CD4-positive, alpha-beta T cell treated with Interleukin-2 at 100 ng/mL for 4 hours (primary cell): ENCODE measurements at places on chromosomes 16 and 17.

DNA sequence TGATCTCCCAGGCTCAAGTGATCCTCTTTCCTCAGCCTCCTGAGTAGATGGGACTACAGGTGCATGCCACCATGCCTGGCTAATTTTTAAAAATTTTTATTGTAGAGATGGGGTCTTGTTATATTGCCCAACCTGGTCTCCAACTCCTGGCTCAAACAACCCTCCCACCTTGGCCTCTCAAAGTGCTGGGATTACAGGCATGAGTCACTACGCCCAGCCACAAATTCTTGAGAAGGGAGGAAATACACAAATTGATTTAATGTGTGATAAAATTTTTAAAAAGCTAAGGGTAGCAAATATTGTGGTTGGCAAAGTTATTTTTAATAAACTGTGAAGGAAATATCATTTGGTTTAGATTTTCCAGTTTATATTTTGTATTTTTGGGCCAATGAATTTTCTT lies 9.6 kb downstream of the ITGAD start:
- no peak for DNase-seq

- no peak for DNase-seq
Measured at GRCh38 chr16:85125570-85126393, 13.5 kb upstream of the CIBAR2 start.

- DNase-seq = no peak
Measured at GRCh38 chr16:2952679-2953078, 11.4 kb upstream of the KREMEN2 start.

DNA sequence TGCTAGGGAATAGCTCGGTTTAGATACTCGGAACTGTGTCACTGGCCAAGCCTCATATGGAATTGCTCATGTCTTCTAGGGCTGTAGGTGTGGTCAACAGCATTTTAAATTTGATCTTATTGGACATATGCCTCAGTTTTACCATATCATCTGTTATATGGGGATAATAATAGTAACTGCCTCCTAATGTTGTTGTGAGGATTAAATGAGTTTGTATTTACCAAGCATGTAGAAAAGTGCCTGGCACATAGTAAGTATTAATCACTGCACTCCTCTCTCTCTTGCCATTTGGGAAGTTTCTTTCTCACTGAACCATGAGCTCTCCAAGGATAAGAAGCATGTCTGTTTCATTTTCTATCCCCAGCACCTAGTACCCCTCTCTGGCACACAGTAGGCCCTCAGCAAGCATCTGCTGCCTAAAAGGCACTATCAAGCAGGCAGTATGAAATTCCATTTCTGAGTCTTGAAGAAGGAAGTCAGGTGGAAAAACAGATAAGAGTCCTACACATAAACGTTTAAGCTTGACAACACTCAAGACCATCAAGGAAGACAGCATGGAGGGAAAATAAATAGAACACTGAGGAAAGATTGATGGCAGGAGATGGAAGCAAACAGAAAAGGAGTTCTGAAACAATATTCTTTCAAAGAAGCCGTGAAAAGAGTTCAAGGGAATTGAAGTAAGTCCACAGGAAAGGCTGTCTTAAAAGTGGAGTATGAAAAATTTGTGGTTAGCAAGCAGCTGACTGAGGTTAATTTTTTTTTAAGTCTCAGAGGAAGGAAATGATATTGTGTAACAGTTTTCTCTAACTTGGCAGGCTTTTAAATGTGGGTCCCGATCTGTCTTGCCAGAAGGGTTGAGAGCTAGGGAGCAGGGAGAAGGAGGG lies 2.2 kb upstream of the ATP6V0A1 start:
- DNase-seq = peak; percentile 58

- DNase-seq = no peak
Measured at GRCh38 chr17:80339118-80339517, 75.8 kb upstream of the ENDOV start.

GRCh38 chr16:1667271-1667670 lies 10.8 kb upstream of the JPT2 start:
- DNase-seq = no peak

- no peak for DNase-seq
Measured at GRCh38 chr17:81306491-81306890, 11.4 kb upstream of the SLC38A10 start.

GRCh38 chr16:6940968-6941367 lies 391.7 kb upstream of the RBFOX1 start:
- no peak for DNase-seq

GRCh38 chr17:20259668-20260067 lies 207.7 kb downstream of the LGALS9B start:
- no peak for DNase-seq

- no peak for DNase-seq
Measured at GRCh38 chr17:76644995-76645394, 1.4 kb upstream of the ST6GALNAC1 start.

GRCh38 chr16:81136390-81137335 lies 40.5 kb upstream of the GCSH start:
- DNase-seq = no peak

DNA sequence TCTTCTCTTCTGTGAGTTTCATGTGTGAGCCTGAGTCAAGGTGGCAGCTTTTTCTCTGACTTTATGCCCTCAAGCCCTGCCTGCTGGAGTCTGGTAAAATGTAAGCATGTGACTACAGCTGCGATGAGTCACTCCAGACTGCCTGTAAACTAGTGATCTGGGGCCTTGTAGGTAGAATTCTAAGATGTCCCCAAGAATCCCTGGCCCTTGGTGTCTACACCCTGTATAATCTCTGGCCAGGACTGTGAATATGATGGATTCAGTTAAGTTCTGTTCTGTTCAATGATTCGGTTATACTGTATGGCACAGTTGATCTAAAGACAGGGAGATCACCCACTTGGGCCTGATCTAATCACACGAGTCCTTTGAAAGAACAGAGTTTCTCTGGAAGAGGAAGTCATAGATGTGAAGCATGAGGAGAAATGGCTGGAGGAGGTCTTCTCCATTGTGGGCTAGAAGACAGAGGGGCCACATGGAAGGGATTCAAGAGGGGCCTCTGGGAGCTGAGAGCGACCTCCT lies 29.8 kb downstream of the PRSS54 start:
- DNase-seq = peak; percentile 40

DNA sequence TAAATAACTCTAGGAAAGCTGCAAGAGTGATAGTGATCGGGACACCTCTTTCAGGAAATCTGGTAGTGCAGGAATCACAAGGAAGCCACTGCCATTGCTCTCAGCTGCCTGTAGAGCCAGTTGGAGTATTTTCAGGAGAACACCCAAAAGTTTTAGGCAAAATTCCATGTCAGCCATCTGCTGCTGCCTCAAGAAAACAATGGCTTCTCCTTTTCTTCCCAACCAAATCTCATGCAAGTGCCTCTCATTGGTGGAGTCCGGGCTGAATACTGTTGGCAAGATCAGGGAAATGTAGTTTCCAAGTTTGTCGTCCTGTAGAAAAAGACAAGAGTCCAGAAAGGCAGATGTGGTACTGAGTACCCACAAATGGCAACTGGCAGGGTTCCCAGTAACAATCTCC lies 54.9 kb upstream of the TANC2 start:
- DNase-seq = no peak

DNA sequence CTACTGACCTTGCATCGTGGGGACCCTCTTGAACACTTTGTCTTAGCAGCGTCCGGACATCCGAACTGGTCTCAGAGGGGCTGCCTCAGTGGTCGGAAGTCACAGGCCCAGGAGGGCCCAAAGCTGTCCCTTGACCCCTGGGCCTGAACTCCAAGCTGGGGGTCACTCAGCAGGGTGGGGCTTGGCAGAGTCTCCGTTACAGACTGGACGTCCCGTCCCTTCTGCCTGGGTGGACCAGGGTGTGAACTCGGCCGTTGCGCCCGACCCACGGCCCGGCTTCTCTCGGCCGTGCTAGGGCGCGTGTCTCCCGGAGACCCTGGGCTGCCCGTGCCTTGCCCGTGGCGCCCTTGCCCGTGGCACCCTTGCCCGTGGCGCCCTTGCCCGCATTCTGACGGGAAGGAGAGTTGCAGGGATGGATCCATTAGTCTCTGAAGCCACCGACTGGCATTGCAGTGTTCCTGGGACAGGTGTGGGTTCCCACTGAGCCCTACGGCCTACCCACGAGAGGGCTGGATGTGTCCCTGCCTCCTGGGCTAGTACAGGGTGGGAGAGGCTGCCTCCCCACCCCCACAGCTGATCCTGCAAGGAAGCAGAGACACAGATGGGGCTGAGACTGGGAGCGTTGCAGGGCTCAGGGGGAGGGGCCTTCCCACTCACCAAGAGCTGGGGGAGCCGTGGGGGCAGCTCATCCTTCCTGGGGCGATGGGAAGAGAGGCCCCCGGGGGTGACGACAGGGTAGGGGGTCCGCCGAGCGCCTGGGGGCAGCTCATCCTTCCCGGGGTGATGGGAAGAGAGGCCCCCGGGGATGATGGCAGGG lies 4.9 kb downstream of the CACNA1H start:
- no peak for DNase-seq

DNA sequence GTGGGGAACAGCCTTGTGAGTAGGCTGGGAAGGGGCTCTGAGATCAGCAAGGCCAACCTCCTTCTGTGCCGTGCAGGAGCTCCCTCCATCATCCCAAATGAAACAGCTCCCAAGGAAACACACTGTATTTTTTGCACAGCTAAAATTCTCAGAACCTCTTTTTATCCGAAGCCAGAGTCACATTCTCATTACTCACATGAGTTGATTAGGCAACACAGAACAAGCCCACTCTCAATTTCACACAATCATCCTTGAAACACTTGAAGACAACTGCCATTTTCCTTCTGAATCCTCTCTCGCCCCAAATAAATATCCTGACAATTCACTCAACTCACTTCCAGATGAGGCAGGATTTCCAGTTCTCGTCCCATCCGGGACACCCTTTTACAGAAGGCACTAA lies 66.1 kb downstream of the MYO18A start:
- no peak for DNase-seq

GRCh38 chr16:73171380-73171779 lies 123.5 kb upstream of the ZFHX3 start:
- no peak for DNase-seq

DNA sequence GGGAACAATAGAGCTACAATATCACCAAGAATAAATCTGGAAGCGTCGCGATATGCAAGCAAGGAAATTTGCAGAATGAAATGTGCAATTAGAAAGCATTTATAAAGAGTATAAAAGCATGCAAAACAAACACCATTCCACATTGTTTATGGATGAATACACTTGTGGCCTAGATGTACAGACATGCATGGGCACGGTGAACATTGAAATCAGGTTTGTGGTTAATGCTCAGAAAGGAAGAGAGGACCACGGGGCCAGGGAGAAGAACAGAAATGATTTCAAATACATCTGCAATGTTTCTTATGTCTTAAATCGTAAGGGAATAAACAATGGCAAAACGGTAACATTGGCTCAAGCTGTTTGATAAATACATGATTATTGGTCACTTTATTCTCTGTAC lies 235.9 kb downstream of the FOXL1 start:
- DNase-seq = no peak

DNA sequence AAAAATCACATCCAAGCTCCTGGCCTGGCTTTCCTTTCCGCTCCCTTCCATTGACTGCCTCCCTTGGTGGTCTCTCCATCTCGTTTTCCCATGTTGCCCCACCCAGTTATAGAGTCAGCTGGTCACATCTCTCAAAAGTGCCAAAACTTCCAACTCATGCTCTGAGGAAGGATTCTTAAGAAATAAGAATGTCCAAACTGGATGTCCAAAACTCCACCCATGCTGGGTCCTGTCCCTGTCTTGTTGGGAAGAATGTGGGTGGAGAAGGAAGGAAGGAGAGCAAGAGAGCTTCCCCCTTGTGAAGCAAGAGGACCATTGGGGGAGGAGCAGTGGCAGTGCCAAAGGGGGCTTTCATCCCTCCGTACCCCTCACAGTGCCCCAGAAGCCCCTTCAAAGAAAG lies 44.6 kb upstream of the MAP3K14 start:
- DNase-seq = no peak

DNA sequence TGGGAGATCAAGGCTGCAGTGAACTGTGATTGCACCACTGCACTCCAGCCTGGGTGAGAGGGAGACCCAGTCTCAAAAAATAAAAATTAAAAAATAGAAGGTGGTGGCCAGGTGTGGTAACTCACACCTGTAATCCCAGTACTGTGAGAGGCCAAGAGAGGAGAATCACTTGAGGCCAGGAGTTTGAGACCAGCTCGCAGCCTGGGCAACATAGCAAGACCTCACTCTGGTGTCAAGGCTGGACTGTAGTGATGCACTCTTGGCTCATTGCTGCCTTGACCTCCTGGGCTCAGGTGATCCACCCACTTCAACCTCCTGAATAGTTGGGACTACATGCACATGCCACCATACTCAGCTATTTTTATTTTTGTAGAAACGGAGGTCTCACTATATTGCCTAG lies 13.3 kb downstream of the RFFL start:
- no peak for DNase-seq

GRCh38 chr16:87702325-87702811 lies 63.4 kb downstream of the KLHDC4 start:
- DNase-seq = peak; percentile 35

- no peak for DNase-seq
Measured at GRCh38 chr16:79805621-79806020, 205.1 kb upstream of the MAF start.

- no peak for DNase-seq
Measured at GRCh38 chr16:13148294-13148693, 246.9 kb downstream of the SHISA9 start.

DNA sequence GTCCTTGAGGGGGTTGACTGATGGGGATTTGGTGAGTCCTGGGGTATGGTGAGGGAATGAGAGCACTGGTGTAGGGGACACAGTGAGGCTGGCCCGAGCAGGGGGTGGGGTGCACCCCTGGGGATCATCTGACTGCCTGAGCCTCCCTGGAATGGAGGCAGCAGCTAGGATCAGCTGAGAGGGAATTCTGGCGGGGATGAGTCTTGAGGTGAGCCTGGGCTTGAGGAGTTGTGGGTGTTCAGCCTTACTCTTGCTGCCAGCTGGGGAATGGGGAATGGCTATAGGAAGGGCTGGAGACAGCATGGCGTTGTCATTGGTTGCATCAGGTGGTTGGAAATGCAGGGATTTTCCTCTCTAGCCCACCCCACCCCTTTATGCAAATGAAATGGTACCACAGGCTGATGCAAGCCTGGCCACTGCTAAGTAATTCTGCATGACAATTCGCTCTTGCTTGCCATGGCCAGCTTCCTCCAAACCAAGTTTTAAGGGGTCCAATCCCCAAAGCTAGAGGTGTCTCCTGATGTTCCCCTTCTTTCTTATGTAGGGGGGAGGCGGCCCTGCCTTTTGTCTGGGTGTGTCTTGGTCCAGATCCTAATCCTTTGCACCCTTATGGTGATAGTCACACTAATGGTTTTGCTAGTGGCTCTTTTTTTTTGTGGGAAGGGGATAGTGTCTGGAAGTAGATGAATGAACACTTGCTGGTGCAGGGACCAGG lies 7.5 kb downstream of the NFE2L1 start:
- no peak for DNase-seq

DNA sequence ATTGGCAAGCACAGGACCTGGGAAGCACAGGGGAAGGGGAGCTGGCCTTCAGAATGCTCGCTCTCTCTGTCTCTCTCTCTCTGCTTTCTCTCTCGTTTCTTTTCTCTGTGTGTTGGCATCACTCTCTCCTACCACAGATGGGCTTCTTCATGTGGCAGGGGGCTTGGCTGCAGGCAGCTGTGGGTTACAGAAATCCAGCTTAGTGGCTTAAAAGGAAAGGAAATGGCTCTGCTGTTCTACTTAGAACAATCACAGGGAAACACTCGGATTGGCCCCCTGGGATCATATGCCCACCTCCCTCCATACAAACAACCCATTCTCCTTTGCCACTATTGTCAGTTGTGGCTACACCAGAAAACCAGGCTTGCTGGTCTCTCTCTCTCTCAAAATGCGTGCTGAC lies 20.4 kb downstream of the TBX2 start:
- no peak for DNase-seq

GRCh38 chr16:70495425-70496182 lies 27.8 kb downstream of the COG4 start:
- DNase-seq = no peak

GRCh38 chr17:73496232-73496631 lies 148.0 kb downstream of the SDK2 start:
- DNase-seq = no peak

GRCh38 chr17:40329839-40330794 lies 21.1 kb downstream of the RARA start:
- peak; percentile 50 for DNase-seq
